Stimulated activated CD4-positive, alpha-beta T cell treated with anti-CD3 and anti-CD28 coated beads, Interleukin-1b, Interleukin-23, amount 100 ng/mL, for 1 hour (primary cell): ENCODE measurements at places on chromosomes 2 and 18.

GRCh38 chr2:16281451-16282335 lies 341.3 kb downstream of the MYCN start:
- no peak for DNase-seq

GRCh38 chr2:220465700-220466099 lies 838.3 kb downstream of the SLC4A3 start:
- DNase-seq, result no peak

GRCh38 chr2:208369091-208369490 lies 37.5 kb upstream of the PTH2R start:
- DNase-seq, result no peak

DNA sequence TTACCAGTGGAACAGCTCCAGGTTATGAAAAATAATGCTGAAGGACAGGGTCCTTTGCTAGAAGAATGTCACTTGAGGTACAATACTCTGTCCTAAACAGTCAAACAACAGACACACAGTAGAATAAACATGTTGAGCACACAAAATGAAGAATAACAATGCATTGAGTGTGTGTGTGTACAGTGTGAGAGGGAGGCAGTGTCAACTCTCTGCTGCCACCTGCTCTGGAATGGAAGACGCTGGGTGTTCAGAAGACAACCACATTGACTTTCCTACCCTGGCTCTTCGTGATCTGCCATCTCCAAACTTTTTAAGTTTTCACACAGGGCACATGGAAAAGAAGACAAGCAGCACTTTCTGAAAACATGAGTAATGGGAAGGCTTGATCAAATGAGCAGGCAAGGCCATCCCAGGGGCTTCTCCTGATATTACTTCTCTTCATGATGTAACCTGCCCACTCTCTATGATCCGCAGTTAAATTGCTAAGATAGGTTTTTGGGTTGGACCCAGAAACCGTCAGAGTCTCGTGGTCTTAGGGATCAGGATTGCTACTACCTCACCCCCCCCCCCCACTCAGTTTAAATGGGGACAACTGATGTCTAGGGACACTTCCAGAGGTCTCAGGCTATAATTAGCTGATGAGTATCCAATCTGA lies 533.2 kb upstream of the TNP1 start:
- DNase-seq, result no peak

GRCh38 chr2:5022061-5022460 lies 670.1 kb upstream of the SOX11 start:
- no peak for DNase-seq

- no peak for DNase-seq
Measured at GRCh38 chr2:230678018-230678417, 34.6 kb upstream of the CAB39 start.

DNA sequence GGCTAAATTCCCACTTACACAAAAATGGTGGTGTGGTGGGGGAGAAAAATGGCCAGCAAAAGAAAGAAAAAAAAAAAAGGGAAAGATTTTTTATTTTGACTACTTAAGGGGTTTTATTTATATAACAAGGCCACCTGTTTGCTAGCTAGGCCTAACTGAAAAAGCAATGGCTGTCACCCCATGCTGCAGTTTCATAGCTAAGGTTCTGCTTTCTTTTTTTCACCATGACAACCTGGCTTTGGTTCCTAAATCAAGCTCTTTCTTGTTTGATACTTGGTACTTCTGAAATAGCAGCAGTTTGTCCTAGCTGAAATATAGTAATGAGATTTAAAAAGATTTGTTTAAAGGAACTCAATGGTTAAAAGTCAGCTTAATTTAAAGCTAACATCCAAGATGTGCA lies 433.2 kb upstream of the MEX3C start:
- no peak for DNase-seq

DNA sequence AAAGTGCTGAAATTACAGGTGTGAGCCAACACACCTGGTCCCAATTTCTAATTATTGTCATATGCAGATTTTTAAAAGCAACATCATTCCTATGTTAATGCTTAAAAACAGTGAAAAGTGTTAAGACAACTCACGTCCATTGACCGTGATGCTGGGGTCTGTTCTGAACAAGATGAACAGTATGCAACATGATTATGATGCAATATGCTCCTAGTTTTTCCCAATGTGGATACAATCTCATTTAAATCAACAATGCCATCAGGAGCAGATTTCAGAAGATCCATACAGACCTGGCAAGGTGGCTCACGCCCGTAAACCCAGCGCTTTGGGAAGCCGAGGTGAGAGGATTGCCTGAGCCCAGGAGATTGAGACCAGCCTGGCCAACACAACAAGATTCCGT lies 31.5 kb downstream of the E2F6 start:
- no peak for DNase-seq

DNA sequence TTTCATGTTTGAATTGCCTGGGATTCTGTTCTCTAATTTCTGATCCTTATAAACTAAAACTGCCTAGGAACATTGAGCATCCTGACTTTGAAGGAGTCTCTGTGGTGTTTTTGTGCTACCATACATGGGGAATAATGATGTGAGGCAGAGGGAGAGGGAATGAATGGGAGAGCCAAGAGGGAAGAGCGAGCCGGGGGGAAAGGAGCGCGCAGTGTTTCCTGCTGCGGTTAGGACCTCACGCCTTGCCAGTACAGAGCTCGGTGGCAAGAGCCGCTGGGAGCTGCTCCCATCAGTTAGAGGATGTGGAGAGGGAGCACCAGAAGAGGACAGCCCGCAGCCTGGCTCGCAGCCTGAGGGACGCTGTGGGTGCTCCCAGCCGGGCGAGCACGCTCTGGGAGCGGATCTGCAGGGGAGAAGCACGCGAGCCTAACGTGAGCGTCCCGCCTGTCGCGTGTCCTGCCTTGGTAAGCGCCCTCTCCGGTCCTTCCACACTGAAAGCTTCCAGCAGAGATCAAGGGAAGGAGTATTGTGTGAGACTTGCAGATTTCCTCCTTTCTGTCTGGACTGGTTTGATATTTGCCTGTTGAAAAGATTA lies 114.7 kb downstream of the FAM210A start:
- no peak for DNase-seq

DNA sequence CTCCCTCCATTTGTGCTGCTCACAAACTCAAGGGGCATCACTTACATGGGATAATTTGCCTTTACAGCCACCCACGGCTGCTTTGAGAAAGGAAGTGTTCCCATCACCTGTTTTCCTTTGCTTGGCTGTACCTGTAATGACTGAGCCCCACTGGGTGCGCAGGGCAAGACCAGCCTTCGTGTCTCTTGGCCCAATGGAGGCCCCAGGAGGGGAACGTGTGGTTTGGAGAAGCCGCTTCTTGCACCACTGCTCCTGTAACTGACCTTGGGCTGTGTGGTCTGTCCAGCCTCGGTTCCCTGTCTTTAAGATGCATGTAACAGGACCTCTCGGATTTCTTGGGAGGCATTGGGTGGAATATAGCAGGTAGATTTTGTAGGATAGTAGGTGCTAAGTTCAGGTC lies 41.1 kb downstream of the LDLRAD4 start:
- no peak for DNase-seq

DNA sequence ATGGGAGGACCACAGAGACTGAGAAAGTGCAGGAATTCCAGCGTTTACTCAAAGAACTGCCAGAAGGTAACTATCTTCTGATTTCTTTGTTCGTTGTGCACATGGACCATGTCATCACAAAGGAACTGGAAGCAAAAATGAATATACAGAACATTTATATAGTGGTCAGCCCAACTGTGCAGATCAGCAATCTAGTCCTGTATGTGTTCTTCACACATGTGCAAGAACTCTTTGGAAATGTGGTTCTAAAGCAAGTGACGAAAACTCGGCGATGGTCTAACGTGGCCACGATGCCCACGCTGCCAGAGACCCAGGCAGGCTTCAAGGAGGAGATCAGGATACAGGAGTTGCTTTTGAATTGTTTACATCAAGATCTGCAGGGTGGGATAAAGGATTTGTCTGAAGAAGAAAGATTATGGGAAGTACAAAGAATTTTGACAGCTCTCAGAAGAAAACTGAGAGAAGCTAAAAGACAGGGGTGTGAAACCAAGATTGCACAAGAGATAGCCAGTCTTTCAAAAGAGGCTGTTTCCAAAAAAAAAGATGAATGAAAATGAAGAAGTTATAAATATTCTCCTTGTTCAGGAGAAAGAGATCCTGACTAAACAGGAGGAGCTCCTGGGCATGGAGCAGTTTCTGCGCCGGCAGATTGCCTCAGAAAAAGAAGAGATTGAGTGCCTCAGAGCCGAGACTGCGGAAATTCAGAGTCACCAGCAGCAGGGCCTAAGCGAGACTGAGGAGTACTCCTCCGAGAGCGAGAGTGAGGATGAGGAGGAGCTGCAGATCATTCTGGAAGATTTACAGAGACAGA lies 8.3 kb upstream of the CHST10 start:
- DNase-seq, result no peak

DNA sequence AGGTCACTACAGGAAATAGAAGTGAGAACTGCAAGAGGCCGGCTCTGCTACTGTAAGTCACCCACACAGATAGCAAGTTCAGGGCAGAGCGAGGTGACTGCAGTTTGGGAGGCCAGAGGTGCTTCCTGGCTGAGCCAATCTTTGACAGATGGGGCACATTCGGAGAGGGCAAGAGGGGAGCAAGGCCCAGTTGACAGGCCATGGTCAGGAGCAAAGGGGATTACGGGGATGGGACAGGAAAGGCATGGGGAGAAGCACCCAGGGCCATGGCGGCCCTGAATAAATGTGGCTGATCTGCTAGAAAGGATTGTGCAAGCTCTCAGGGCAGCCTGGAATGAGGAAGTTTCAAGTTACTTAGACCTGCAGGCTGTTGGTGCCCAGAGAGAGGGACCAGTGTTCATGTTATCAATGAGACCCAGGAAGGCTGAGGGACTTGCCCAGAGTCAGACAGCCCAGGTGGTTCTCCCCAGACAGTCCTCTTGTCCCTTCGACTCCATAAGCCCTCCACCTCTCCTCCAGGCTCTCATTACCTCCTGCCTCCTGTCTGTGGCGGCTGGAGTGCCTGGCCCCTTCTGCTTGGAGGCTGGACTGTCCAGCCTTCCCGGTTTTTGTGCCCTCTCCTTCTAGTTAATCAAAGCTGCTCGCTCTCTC lies 123.3 kb downstream of the CTIF start:
- no peak for DNase-seq

- DNase-seq, result no peak
Measured at GRCh38 chr2:85503168-85503850, 35.7 kb upstream of the MAT2A start.

DNA sequence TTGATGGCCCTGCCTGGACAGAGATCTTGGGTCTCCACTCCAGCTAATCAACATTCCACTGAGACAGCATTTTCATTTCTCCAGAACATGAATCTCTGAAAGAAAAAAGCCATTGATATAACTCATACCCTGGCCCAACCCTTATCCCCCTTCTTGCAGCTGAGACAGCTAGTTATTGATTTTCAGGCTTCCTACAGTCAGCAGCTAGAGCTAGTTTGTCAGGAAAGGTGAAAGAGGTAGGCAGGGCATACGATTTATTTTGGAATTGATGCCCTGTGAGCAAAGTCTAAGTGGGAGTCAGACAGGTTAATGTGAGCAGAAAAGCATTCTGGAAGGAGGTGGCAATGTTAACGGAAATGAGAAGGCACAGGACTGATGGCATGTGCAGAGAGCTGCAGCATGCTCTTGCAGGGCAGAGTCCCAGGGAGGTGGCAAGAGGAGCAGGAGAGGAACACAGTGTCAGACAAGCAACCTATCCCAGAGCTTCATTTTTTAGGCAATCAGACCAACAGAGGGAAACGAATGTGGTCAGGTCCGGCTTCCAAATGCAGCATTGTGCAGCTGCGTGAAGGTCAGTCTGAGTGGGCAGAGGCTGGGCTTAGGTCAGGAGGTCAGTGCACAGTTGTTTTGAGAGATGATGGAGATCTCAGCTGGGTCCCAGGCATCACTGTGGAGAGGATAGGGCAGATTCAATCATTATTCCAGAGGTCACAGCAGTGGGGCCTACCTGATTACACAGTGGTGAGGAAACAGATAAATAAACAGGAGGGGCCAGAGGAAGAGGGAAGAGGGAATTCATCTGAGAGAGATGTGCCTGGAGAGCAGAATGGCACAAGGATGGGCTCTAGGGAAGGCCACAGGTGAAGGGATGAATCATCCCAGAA lies 134.8 kb downstream of the CMPK2 start:
- DNase-seq, result no peak

GRCh38 chr18:40939656-40940515 lies 1015.1 kb upstream of the PIK3C3 start:
- DNase-seq, result no peak

DNA sequence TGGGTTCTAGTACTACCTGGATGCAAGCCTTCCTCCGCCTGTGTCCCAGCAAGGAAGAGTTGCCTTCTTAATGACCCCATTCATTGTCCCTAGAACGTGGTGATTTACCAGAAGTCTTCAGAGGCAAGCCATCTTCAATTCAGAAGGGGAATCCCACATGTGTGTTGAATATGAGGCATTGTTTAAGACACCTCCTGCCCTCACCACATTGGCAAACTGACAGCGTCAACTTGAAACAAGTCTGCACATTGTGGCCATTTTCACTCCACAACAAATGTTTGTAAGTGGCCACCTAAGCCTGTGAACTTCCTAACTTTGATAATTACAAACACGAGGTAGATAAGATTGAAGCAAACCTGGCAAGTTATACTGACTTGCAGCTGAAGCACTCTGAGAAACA lies 83.7 kb downstream of the TCF7L1 start:
- no peak for DNase-seq

GRCh38 chr2:17857021-17857420 lies 21.4 kb upstream of the KCNS3 start:
- no peak for DNase-seq
